ENCODE measurements at places on chromosomes 16 and 17. TPM values are rescaled to one million over a fixed set of nuclear protein-coding genes. Genes with fewer than 3 reads are reported as not detected.

- no peak for DNase-seq
Measured at GRCh38 chr17:50517504-50518383, 9.5 kb downstream of the MYCBPAP start.

- DNase-seq = no peak
Measured at GRCh38 chr17:81960130-81960958, 643 bp downstream of the NOTUM start.

- no peak for DNase-seq
Measured at GRCh38 chr16:56306690-56307533, 115.6 kb downstream of the GNAO1 start.

DNA sequence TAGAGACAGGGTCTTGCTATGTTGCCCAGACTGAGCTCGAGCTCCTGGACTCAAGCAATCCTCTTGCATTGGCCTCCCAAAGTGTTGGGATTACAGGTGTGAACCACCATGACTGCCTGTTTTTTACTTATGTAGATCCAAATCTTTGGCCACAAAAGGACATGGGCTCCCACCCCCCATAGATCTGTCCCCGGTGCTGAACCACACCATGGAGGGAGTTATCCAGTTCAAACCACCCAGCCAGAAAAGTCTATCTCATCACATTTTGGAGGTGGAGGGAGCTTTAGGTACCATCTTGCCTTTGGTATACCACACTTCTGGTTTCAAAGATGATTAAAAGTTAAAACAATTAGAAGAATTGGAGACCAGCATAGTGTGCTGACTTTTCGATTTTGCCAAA lies 26.2 kb downstream of the SHISA9 start:
- no peak for DNase-seq

FCSK gene
- 23.8 TPM for total RNA-seq

DNA sequence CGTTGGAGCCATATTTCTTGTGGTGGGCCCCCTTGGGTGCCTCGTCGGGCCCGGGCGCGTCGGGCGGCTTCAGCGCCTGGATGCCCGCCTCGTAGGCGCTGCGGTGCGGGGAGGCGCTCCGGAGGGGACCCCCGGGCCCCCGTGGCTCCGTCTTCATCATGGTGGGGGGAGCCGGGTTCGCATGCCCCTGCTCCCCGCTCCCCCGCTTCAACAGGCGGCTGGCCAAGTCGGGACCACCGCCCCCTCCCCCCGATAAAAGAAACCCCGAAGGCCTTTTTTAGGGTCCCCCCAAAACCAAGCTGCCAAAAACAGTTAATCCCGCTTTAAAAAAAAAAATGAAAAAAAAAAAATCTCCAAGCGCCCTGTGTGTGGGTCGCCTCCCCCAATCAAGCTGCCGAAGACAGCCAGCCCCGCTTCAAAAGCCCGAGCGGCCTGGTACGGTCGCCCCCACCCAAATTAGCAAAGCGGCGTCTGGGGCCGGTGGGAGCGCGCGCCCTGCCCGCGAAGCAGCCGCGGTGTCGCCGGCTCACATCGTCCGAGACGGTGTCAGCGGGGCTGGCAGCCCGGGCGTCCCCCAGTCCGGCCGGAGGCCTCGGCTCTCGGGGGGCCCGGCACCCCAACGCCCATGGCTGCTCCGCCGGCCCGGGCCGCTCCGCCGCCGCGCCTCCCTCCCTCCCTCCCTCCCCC lies at the start of gene PPP1R9B:
Gene PPP1R9B, minus strand, starts transcription at position 324 of the 687 bp plus-strand sequence. Its CDS starts 164 bp downstream, at position 160.
- DNase-seq = no peak

- no peak for DNase-seq
Measured at GRCh38 chr17:21177854-21178600, 35.9 kb downstream of the TMEM11 start.

- DNase-seq = no peak
Measured at GRCh38 chr17:73760439-73760758, 116.2 kb upstream of the SDK2 start.

GPR142 gene
- total RNA-seq = not detected

GP2 gene
- total RNA-seq = 0.18 TPM

- no peak for DNase-seq
Measured at GRCh38 chr16:13453938-13454553, 465.9 kb upstream of the ERCC4 start.

NPIPA8 gene
- total RNA-seq = 0.80 TPM

GRCh38 chr17:46814446-46814845 lies 4.0 kb downstream of the WNT3 start:
- no peak for DNase-seq

DNA sequence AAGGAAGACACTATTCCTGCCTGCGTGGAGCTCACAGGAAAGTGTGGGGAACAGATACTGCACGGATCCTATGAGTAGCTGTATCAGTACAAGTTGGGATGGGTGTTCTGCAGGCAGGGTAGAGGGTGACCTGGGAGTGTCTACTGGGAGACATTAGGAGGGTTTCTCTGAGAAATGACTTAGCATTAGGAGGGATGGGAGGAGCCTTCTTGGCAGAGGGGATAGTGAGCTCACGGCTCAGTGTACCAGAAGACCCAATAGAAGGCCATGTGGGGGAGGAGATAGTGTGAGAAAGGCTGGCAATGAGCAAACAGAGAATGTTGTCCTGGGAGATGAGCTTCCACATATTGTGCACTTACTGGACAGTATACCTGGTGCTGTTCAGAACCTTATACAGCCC lies 109.1 kb downstream of the MSI2 start:
- DNase-seq = no peak

DNA sequence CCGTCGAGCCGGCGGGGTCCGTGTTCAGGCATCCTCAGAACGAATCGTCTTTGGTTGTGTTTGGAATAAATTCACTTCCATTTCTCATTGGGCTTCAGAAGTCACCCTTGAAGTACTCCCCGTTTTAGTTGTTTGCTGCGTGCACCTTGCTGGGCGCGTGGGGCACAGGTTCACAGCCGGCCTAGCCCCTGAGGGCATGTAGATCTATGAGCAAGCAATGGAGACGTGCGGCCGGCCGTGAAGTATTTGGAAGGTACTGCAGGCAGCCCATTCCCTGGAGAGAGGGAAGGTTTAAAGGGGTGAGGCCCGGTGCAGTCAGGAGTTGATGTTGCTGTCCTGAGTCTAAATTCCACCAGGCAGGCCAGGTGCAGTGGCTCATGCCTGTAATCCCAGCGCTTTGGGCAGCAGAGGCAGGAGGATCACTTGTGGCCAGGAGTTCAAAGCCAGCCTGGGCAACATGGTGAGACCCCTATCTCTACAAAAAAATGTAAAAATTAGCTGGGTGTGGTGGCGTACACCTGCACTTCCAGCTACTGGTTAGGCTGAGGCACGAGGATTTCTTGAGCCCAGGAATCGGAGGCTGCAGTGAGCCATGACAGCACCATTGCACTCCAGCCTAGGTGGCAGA lies 714 bp downstream of the ACSF3 start:
- no peak for DNase-seq

IRX6 gene
- total RNA-seq = 3.5 TPM

PPP4C gene
- 68.9 TPM for total RNA-seq

DNA sequence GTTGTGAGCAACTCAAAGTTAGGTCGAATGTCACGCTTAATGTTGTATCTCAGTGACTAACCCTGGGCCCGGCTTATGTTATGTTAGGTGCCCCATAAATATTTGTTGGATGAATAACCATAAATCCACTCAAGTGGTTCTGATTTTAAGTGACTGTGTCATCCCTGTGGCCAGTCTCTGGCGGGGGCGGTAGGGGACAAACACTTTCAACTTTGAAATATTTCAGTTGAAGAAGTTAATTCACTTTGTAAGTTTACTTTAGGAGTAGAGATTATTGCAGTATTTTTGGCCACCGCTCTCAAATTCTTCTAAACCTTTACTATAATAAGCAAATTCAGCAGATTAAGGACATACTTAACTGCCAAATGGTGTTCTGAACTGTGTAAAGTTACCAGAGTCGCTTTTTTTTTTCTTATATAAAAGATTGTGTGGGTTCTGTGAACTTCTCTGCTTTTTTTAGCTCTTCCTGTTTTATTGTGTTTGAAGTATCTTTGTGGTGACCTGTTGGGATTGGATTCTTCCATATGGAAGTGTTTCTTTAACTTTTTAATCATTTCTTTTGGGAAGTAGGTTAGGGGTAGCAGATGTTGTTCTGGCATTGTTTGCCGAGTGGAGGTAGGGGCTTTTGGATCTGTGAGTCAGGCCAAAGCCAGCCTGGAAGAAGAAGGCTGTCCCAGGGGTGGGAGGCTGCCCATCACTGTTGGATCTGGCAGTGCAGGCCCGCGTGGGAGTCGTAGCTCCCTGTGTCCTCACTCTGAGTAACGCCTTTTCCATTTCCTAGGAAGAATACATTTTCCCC lies 61.4 kb upstream of the TBX2 start:
- DNase-seq = no peak

EPN3 gene
- 1.5 TPM for total RNA-seq

PPY gene
- not detected for total RNA-seq

- no peak for DNase-seq
Measured at GRCh38 chr17:66633317-66633965, 201.5 kb upstream of the CACNG5 start.

SNX11 gene
- total RNA-seq = 19.7 TPM

GRCh38 chr17:73151916-73152632 lies 12.7 kb upstream of the SSTR2 start:
- DNase-seq = no peak

- no peak for DNase-seq
Measured at GRCh38 chr17:77453613-77454241, 313.0 kb downstream of the SEC14L1 start.

DNA sequence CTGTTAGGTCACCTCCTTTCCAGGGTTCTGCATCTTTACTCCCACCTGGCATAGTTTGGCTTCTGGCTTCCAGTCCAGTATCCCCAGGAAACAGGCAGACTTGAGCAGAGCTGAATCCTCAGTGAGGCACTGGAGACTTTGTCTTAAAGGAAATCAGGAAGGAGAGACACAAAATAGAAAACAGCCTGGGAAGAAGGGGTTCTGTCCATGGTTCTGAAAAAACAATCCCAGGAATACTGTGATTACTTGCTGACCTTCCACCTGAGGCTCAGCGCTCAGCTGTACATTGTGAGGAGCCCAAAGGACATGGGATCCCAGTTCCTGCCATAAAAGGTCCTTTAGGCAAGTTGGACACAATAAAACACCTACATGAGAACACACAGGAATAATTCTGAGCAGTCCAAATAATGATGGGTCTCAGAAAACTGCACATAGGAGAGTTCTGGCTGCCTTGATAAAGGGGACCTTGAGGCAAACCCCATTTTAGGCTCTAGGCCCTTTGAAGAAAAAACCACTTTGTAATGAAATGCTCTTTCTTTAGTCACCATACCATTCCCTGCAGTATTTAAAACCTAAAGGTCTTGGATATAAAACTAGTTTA lies 81.4 kb upstream of the CRHR1 start:
- DNase-seq = no peak

GRCh38 chr17:36089888-36090836 lies at the start of gene CCL3:
Gene CCL3, minus strand, starts transcription at chr17:36090143. Its CDS starts 85 bp downstream, at chr17:36090058.
- no peak for DNase-seq

GRCh38 chr17:3036800-3037199 lies 26.6 kb downstream of the OR1D5 start:
- DNase-seq = peak; percentile 14

DNA sequence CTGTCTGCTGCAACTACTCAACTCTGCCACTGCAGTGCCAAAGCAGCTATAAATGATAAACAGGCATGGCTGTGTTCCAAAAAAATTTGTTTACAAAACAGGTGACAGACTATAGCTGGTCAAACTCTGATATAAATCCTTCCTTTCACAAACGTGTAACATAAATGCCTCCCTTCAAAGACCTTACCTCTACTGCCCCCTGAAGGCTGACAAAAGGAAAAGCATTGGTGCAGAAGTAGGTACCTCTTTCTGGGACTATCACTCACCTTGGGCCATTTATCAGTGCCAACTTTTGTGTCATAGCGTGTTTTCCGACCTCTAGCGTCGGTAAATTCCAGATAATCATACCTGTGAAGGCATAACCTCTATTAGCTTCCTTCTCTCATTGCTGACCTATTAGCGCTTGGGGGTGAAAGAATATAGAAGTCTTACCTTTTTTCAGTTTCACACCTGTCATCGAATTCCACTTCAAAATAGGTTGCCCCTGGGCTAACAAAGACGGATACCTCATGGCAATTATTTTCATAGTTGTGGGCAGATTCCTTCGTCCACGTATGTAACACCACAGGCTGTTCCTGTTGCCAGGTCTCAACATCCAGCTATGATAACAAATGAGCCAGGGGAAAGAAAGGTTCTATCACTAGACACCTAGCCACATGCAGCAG lies 67.9 kb downstream of the ZZEF1 start:
- DNase-seq = no peak

- no peak for DNase-seq
Measured at GRCh38 chr17:46154151-46154816, 38.9 kb downstream of the KANSL1 start.

KRT36 gene
- total RNA-seq = not detected

DNA sequence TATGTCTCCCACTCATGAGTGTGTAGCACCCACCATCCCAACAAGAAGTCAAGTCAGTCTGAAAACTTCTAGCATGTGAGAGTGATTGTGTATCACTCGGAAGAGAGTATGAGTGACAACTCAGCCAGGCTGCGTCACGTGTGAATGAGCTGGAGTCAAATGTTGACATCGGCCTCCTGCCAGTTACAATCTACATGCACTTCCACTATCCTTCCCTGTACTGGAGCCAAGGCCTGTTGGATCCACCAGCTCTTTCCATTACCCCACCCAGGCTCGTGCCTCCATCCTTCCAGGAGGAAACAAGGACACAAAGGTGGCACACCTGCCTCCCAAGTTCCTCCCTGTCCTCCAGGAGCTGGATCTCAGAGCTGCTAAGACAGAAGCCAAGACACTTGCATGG lies 64.5 kb downstream of the ASIC2 start:
- DNase-seq = no peak

SYCE1L gene
- 2.6 TPM for total RNA-seq

DNA sequence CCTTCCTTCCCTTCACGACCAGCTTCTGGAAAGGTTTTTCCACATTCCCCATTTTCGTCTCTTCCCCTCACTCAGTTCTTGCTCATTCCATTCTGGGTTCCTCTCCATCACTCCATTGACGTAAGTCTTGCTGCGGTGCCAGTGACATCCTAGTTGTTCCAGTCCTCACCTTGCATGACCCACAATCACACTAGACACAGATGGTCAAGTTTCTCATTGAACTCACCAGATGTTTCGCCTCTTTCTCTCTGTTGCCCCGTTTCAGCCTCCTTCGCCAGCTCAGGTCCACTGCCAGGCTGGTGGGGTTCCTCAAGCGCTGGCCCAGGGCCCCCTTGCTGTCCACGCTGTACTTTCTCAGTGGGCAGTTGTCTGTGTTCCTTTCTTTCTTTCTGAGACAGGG lies 43.4 kb downstream of the CCDC42 start:
- no peak for DNase-seq

Measured in lower lobe of right lung (tissue), 2 donors.